Nucleus accumbens (tissue), 56 donors: ENCODE measurements at places on chromosomes 16 and 17.
A peak's percentile ranks its signal among the peaks of the same experiment; 100 is the strongest.

DNA sequence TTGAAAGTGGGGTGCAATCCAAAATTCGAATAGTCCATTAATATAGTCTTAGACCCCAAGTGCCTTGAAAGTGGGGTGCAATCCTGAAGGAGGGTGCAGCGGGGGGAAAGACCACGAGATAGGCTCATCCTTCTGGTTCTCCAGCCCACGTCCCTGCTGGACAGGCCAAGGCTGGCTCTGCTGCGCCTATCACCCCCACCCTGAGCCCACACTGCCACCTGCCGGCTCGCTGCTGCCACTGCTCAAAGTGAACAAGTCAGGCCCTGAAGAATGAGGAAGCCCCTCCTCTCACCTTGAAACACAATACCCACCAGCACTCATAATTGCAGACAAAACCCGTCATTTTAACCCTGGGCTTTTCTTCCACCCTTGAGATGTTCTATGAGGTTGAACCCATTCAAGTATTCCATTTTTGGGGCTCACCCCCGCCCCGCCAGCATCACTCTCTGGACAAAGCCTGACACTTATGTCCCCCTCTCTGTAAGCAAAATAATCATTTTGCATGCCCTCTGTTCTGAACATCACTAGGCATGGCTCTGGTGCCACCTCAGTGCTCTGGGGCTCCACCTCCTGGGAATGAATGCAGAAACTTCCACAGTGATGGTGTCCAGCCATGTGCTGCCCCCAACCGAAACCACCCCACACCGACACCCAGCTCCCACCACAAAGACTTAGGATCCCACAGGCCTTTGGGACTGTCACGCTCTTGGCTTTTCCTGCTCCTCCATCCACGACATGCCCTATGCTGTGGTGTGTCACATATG lies 56.8 kb downstream of the BEAN1 start:
- peak; percentile 20 for DNase-seq

- no peak for DNase-seq
Measured at GRCh38 chr16:65034915-65035314, 86.9 kb downstream of the CDH11 start.

DNA sequence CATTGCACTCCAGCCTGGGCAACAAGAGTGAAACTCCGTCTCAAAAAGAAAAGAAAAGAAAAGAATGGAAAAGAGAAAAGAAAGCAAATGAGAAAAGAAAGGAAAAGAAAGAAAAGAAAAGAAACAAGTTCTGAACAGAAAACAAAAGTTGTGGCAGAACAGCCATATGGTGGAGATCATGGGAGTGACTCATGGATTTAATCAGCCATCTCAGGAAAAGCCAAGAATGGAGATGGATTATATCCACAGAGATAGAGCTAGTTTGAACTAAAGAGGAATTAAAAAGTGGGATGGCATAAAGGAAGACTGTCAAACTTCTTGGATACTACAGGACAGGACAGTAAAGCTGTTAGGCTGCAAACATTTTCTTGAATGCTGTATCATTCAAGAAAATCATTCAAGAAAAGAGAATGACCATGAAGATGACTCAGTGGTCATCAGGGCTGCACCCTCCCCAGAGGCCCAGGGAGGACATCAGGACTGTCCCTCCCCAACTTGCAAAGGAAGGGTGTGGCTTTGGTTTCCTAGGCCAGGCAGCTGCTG lies 120.6 kb downstream of the USP22 start:
- no peak for DNase-seq

- no peak for DNase-seq
Measured at GRCh38 chr17:73797594-73798110, 153.4 kb upstream of the SDK2 start.

GRCh38 chr17:48930435-48930873 lies 14.2 kb downstream of the SNF8 start:
- no peak for DNase-seq

GRCh38 chr17:7633093-7633492 lies 3.2 kb downstream of the SHBG start:
- no peak for DNase-seq

- DNase-seq, result no peak
Measured at GRCh38 chr16:25212636-25213035, 4.1 kb upstream of the AQP8 start.

- DNase-seq, result no peak
Measured at GRCh38 chr17:15481481-15481880, 14.1 kb upstream of the CDRT4 start.

DNA sequence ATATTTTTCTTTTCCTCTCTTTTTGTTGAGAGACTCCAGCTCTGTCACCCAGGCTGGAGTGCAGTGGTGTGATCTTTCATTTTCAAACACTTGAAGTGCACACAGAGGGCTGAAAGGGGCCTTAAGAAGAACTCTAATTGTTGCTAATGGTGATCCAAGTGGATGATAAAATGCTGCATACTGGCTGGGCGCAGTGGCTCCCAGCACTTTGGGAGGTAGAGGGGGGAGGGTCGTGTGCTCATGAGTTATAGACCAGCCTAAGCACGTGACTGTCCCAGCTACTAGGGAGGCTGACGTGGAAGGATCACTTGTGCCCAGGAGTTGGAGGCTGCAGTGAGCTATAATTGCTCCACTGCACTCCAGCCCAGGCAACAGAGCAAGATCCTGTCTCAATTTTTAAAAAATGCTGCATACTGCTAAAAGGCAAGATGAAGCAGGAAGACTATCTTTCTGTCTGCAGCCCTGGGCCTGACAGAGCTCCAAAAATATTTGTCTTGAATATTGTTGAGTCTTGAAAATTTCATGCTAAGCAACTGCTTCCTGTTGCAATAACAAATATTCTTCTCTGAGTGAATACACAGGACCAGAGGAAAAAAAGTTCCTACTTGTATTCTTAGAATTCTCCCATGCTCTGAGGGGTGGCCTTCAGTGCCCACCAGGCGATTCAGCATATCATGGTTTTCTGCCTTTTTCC lies 63.7 kb upstream of the AKTIP start:
- no peak for DNase-seq

DNA sequence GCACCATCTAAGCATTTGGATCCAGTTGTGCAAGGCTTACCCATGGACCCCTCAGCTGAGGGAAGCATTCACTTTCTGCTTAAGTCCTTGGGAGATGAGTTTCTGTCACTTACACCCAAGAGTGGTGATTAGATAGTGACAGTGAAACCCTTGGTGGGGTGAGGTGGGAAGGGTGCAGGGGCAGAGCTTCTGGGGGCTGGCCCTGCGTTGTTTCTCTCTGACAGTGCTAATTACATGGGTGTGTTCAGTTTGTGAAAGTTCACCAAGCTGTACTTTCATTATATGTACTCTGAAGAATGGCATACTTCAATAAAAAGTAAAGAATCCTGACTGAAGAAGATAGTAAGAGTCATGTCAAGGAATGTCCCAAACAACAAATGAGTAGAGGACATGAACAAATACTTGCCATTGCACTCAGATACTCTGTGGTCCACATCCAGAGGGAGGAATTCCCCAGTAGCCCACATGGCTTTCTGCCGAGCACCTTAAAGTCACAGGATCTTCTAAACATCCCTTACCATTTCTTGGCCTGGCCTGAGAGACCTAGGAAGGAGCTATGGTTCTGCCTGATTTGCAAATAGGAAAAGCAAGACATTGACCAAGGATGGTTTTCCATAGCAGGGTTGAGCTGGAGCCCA lies 8.4 kb downstream of the CHST6 start:
- no peak for DNase-seq

DNA sequence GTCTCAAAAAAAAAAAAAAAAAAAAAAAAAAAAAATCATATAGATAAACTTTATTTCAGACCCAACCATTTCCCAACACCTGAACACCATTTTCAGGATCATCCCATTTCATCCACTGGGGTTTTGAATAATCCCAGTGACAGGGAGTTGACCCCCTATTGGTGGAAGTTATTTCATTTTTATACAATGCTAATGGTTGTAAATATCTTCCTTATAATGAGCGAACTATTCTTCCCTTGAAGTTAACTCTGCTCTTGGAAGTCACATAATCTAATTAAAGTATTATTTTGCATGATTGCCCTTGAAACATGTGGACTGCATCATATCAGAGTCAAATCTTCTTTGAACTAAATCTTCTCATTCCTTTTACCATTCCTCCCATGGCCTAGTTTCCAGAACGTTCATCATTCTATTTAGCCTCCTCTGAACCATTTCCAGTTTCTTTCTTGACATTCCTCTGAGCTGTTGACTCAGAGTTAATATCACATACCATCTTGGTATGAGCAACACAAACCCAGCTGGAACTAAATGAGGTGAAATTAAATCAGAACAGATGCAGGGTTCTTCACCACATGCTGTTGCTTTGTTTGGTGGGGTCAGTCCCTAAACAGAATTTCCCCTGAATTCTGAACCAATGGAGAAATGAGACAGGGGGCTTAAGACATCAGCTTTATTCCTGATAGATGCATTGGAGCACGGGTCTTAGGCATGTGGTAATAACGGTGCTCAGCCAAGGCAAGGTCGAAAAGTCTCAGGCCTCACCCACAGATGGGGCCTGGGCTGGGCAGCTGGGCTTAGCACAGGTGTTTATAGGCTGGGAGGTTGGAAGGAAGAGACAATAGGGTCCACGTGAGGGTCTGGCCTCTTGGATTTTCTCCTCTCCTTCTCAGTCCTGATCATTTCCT lies 8.9 kb downstream of the HSD17B2 start:
- DNase-seq, result no peak

GRCh38 chr17:77264617-77265230 lies 124.0 kb downstream of the SEC14L1 start:
- DNase-seq, result no peak

DNA sequence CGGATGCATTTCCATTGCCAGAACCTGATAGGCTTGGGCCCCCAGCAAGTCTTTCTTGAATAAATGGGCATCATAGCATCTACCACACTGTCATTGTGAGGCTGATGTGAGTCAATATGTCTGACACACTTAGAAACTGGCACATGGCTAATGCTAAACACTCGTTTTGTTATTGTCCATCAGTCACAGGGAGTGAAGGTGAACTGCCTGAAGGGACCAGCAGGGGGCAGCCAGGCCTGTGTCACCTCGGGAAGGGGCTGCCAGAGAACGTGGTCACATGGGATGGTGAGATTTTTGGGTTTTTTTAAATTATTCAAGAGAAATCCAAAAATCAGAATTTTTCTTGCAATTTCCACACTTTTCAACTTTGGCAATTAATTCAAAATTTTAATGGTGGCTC lies 831 bp upstream of the RCVRN start:
- no peak for DNase-seq

DNA sequence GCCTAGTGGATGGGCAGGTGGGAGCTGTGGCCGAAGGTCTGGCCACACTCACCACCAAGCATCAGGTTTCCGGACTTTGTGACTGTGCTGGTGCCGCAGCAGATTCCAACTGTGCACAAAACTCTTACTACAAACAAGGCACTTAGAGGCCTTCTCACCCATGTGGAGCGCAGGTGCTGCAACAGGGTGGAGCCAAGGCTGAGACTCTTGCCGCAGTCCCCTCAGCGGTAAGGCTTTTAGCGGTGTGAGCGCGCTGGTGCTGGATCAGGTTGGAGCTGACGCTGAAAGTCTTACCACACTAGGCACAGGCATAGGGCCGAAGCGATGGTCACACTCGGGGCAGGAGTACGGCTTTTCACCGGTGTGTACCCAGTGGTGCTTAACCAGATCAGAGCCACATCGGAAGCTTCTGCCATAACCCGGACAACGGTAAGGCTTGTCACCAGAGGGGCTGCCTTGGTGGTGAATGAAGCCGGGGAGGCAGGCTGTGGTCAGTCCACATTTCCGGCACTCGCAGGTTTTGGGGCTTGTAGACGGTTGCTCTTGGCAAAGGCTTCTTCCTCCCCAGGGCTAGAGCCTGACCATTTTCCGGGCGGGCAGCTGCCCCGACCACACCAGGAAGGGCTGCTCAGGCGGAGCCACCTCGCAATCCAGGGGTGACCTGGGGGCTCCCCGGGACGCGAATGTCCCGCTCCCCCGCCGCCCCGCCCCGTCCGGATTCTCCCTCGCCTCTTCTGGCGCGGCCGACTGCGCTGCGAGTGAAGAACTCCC lies 1.0 kb upstream of the ARMC5 start:
- DNase-seq, result no peak

DNA sequence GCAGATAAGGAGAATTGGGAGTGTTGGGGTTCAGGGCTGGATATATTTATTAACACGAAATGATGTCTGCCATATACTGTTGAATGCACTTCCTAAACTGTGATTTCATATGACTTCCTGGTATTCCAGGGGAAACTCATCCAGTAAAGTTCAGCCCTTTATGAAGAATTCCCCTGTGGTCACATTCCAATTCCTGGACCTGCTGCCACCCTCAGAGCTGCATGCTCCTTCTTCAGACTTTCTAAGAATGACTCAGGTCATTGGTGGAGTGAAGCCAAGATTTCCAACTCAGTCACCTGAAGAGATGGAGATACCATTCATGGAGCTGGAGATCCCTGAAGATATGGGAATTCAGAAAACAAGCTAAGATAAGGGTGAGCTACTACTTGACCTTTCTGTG lies 114.2 kb upstream of the TMEM97 start:
- DNase-seq, result no peak

- DNase-seq, result no peak
Measured at GRCh38 chr17:46100590-46100989, 92.6 kb downstream of the KANSL1 start.

DNA sequence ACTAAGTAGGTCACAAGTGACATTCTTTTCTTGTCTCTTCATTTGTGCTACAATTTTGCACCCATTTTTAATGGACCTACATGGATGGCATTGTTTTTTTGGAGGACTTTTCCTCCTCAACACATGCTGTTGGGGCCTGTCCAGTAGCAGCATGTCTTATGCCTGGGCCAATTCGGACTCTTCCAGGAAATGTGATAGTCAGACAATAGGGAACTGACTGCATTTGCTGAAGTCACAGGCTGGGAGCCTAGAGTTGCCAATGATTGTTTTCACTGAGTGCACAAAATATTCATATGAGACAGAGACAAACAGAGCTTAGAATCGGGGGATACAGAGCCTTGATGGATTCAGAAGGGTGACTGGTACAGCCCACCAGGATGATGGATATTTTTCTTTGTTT lies 867.3 kb upstream of the GOT2 start:
- peak; percentile 36 for DNase-seq

DNA sequence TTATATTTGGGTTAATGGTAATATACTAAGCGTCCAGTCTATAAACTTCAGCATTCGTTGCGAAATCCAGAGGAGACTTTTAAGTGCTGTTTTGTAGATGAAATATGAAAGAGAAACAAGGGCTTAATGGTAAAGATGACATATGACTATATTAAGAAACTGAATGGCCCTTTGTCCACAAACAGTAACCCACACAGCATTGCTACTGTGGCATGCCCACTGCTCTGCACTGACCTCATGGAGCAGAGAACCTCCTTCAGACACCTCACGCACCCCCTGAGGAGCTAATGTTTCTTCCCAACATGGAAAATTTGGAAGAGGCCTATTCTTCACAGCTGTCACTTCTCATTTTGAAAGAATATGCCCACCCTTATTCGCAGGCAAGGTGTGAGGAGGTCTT lies 26.7 kb downstream of the ASPA start:
- DNase-seq, result no peak

DNA sequence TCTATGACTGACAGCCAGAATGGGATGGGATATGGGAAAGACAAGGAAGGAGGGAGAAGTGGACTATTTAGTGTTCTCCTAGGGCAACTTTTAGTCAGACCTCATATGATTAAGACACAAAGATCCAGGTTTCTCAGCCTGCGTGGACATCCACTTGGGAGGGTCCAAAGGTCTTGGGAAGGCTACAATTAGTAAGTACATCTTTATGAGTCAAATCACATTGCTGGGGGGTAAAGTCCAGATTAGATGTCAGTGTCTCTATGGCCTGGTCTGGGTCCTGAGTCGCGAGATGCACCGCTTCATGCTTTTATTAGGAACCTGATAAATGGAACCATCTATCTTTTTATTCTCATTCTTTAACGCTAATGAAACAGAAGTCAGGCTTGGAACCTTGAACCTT lies 378.4 kb upstream of the ASIC2 start:
- no peak for DNase-seq

- DNase-seq, result no peak
Measured at GRCh38 chr17:2138318-2138717, 83.4 kb downstream of the HIC1 start.
